Activated gamma-delta T cell treated with Interleukin-2 at 50 U/mL for 16 hours (primary cell): ENCODE measurements at places on chromosomes 11 and 22.

GRCh38 chr11:128796270-128796669 lies 70.8 kb downstream of the KCNJ1 start:
- DNase-seq, result no peak

GRCh38 chr22:44523981-44524759 lies 26.1 kb upstream of the RTL6 start:
- no peak for DNase-seq

- DNase-seq, result no peak
These were observed 7.8 kb upstream of the MMP3 start for GRCh38 chr11:102850973-102851745.

DNA sequence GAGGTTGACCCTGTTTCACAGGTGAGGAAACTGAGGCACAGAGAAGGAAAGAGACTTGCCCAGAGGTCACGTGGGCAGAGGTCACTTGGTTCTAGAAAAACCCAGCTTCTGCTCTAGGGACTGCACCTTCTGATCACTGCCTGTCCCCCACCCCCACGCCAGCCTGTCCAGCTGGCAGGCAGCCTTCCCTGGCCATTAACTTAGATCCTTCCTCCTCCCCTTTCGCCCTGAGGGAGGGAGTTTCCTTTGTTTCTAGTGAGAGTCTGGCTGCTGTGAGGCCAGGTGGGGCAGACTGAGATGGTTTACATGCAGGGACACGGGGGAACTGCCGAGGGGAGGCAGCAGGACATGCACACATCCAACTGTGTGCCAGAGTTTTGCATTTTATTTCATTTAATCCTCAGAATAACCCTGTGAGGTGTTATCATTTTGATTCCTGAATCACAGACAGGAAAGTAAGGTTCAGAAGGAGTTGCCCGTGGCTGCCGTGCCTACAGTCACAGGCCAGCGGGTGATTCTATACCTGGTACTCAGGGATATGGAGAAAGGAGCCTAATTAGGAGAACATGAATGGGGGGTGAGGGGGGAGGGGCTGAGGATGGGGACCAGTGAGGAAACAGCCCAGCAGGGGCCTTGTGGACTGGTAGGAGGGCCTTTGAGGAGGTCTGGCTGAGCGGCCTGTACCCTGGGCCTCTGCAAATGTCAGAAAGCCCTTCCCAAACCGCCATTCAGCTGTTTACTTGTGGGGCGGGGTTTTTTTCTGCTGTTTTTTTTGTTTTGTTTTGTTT lies 3.4 kb downstream of the FAM83F start:
- DNase-seq, result no peak

DNA sequence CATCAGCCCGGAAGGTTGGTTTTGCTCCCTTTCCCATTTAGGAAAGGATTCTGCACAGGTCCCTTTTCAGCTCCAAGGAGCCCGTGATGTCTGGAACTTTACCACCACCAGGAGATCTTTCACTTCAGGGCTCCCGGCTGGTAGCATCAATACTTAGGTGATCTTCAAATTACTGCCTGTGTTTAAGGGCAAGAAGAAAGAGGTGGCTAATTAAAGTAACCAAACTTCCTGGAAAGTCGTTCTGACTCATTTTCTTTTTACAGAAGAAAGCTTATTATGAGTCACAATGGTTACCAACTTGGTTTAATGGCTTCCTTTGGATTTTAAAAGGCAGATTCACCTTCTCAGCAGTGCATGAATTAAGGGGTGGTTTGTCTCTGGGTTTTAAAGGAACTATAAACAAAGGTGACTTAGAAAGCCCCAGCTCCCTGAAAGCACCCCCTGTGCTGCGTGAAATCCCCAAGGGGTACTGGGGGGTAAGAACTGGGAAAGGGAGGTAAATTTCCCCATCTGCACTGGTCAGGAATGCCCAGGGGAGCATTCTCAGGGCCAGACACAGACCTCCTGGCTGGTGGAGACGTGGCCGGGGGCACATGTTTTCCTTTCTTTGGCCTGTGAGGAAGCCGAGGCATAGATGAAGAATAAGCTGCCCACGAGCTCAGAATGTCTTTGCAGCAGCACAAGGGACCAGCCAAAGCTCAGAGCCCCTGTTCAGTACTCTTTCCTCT lies 8.8 kb downstream of the POU2F3 start:
- no peak for DNase-seq

DNA sequence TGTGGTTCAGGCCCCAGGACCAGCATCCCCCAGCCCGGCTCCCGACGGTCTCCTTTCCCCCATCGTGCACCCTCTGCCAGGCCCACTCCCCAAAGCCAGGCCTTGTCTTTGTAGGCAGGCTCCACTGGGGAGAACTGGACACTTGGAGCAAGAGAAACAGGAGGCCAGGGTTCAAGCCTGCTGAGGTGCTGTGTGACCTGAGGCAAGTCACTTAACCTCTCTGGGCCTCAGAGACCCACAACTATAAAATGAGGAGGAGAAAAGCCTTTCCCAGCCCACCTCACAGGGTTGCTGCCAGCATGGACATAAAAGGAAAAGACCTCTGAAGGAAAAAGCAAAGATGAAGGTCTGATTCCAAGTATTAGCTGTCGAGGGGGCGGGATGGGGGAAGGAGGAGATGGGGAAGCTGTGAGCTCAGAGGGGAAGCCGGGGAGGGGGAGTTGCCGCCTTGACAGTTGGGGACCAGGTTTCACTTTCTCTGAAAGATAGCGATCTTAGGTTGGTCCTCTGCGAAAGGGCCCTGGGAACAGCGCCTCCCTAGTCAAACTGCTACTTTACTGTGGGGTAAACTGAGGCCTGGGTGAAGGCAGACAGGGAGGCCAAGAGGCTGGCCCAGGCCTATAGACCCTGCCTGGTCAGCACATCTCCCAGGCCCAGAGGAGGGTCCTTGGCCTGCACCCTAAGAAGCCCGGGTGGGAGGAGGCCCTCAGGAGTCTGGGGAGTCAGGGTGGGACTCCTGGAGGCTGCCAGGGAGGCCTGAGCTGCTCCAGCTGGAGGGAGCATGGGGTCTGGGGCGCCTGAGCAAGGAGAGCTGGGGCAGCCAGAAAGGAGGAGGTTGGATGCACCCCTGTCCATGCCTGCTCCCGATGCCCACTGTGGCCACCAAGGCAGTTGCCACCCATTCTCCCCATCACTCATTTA lies 991 bp upstream of the OSM start:
- peak; percentile 32 for DNase-seq

DNA sequence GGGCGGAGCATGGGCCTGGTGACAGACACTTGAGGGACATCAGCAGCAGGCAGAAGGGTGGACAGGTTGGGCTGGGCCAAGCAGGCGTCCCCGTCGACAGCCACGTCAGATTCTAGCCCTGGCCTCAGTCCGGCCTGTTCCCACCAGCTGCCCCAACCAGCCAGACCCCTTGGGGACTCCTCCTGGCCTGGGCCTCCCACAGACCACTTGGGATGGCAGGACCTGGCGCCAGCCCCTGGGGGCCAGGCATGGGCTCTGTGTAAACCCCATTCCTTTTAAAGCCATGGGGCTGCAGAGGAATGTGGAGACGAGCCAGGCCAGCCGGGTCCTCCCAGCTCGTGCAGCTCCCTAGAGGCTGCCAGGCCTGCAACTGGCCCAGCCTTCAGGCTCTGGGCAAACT lies 4.7 kb upstream of the SUSD2 start:
- DNase-seq, result no peak

DNA sequence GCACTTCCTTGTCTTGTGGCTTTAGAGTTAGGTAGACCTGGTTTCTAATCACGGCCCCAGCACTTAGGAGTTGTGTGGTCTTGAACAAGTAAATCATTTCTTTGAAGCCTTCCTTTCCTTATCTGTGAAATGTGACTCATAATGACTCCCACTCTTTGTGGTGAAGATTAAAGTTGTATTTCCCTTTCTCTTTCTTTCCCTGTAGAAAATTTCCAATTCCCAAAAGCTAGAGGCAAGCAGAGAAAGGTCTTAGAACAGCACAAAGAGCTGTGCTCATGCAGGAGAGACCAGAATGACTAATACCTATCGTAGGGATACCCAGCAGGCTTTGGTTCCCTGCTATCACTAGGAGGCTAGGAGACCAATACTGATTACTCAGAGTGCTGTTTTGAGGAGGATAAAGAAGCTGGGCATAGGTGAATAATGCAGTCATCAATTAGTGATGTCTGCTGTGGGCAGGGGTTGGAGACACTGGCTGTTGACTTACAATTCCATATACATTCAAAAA lies 270.7 kb upstream of the SYN3 start:
- DNase-seq, result no peak

- no peak for DNase-seq
These were observed 1.7 kb upstream of the GAB2 start for GRCh38 chr11:78419327-78419726.

GRCh38 chr11:65181569-65182257 lies at the start of gene CAPN1:
Gene CAPN1 (plus strand): TSS chr11:65181928. CDS start chr11:65182702, 774 bp downstream.
- peak; percentile 60 for DNase-seq

DNA sequence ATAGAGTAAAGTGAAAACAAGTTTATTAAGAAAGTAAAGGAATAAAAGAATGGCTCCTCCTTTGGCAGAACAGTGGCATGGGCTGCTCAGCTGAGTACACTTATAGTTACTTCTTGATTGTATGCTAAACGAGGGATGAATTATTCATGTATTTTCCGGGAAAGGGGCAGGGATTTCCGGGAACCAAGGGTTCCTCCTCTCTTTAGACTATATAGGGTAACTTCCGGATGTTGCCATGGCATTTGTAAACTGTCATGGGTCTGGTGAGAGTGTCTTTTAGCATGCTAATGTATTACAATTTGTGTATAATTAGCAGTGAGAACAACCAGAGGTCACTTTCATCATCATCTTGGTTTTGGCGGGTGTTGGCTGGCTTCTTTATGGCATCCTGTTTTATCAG lies 23.5 kb upstream of the SPTY2D1 start:
- no peak for DNase-seq

DNA sequence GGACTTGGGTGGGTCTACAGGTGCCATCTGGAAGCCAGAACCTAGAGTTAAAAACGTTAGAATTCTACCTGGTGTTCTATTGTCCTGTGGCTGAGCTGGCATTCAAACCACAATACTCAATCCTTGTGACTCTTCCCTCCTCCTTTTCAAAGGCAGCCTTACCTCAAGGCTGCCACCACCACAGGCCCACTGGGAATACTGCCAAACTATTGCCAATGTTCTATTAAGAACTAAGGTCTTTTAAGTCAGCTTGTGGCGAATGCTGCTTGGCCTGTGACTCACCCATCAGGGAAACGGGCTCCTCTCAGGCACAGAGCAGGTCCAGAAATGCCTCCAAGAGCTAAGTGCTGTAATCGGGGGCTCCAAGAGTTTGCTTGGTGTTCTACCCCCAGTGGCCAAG lies 1008.4 kb downstream of the JRKL start:
- DNase-seq, result no peak

- DNase-seq, result no peak
These were observed 4.6 kb upstream of the CABP7 start for GRCh38 chr22:29715240-29715639.

GRCh38 chr11:11848891-11849746 lies 7.3 kb downstream of the USP47 start:
- DNase-seq, result peak; percentile 51

- DNase-seq, result no peak
These were observed 63.2 kb upstream of the ARFGAP3 start for GRCh38 chr22:42920101-42920820.

DNA sequence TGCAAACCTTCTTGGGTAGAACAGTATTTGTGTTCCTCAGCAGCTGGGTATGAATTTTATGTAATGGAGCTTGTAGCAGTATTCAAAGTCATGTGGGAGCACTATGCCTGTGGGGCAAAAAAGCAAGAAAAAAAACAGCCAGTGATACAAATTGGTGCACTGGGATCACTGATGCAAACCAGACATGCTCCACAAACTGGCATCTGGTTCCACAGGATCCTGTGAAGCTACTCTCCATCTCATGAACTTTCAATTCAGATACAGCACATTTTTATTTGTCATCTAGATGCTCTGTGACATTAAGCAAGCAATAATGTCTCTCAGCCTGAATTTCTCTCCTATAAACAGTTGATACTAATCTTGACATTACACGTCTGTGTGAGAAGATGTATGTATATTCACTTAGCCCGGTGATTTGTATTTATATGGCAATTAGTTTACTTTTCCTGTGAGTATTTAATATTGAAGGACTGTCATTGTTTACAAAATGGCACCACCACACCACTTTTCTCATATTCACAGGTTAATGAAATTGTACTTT lies 208.5 kb upstream of the GRIA4 start:
- no peak for DNase-seq

- no peak for DNase-seq
These were observed 9.1 kb downstream of the CTSF start for GRCh38 chr11:66559142-66559865.

GRCh38 chr11:66891851-66892660 lies 35.2 kb downstream of the LRFN4 start:
- DNase-seq, result no peak

- no peak for DNase-seq
These were observed 64.0 kb downstream of the SLC22A12 start for GRCh38 chr11:64654958-64655541.

- DNase-seq, result no peak
These were observed 187.2 kb downstream of the MAML2 start for GRCh38 chr11:96155627-96156378.

DNA sequence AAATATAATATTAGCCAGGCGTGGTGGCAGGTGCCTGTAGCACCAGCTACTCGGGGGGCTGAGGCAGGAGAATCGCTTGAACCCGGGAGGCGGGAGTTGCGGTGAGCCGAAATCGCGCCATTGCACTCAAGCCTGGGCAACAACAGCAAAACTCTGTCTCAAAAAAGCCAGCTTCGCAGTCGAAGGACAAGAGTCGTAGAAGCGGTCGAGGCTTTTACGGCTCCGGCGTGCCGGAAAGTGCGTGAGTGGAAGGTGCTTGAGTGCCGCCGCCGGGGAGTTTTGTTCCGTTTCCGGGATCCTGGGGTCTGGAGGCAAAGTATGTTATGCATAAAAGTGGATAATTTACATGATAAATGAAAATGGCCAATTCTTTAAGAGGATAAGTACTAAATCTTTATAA lies 43.6 kb downstream of the SYN3 start:
- DNase-seq, result no peak

DNA sequence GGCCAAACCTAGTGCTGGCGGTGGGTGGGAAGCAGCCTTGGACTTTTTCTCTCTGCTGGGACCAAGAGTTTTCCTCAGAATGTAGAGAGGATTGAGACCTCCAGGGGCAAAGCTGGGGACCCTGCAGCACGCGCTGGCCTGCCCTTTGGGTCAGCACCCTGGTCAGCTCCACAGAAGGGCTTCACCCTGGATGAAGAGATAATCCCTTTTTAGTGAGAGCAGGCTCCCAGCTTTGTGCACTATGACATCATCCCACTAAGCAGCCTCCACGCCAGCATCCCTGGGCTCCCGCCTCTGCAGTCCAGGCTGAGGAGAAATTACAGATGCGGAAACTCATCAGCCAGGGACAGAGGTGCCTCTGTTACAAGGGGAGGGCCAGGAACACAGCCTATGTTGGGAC lies 23.5 kb downstream of the DRICH1 start:
- DNase-seq, result no peak

- DNase-seq, result no peak
These were observed 87.5 kb downstream of the BLID start for GRCh38 chr11:122028545-122028944.
